Upper lobe of right lung (tissue), 1 donor: ENCODE measurements at places on chromosomes 7 and 10. TPM values are rescaled to one million over a fixed set of nuclear protein-coding genes. Genes with fewer than 3 reads are reported as not detected.

DNA sequence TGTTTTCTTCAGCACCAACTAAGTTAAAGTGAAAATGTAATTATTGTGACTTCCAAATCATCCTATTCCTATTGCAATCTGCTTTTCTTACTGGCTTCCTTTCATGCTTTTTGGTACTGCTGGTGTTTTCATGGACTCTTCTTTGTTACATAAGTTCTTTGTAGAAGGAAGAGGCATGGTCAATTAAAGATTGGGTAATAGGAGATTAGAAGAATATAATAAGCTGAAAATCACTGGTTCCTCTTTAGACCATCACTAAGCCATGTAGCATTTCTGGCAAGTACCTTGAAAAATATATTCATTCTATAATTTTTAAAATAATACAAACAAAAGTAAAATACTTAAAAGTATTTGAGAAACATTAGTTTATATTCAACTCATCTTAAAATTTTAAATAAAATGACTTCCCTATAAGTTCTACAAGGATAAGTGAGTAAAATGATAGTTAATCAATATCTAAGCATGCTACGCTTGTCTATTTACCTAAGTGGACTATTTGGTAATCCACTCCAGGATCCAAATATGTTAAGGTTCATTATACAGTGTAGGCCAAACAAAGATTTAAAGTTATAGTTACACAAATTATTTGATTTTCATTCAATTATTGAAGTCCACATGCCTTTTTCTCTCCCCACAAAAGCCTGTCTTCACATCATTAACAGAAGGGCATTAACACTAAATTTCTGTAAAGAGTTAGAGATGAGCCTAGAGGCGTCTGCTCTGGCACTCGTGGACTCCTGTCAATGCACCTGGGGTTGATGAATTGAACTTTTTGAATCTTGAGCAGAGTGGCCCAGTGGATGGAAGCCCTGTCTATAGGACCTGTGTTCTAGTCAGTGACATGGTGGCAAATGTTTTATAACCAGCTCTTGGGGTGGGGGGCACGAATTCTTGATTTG is 408.1 kb downstream of the INHBA start:
- no peaks in the 10 kb centered on the region for H3K36me3 ChIP-seq
- H3K27me3 ChIP-seq = no peaks in the 10 kb centered on the region
- no peak for DNase-seq
- H3K4me3 ChIP-seq = no peak overlapping the region
- no peak overlapping the region for H3K27ac ChIP-seq

DNA sequence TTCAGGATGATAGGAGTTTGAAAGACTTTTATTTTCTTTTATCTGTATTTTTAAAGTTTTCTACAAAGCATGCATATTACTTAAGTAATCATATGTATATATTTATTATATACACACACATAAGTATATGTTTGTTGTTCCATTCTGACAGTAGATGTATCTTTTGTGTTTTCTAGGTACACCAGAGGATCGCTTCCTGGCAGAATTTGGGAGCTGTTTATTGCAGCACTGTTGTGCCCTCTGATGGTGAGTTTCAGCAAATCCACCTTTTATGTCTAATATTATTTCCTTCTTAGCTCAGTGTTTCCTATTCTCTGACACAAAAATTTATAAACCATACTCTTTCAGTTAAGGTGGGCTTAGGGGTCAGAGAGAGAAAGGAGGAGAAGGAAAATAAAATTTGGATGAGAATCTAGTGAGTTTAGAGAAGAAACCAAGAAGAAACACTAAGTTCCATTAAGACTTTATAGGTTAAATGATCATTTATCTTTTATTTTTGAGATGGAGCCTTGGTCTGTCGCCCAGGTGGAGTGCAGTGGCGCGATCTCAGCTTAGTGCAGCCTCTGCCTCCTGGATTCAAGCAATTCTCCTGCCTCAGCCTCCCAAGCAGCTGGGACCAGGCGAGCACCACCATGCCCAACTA is 59.2 kb upstream of the OIT3 start:
- H3K4me3 ChIP-seq = no peak overlapping the region
- DNase-seq = no peak
- H3K27me3 ChIP-seq = no peaks in the 10 kb centered on the region
- no peak overlapping the region for H3K27ac ChIP-seq
- peaks cover 9% of the 10 kb centered on the region for H3K36me3 ChIP-seq

DNA sequence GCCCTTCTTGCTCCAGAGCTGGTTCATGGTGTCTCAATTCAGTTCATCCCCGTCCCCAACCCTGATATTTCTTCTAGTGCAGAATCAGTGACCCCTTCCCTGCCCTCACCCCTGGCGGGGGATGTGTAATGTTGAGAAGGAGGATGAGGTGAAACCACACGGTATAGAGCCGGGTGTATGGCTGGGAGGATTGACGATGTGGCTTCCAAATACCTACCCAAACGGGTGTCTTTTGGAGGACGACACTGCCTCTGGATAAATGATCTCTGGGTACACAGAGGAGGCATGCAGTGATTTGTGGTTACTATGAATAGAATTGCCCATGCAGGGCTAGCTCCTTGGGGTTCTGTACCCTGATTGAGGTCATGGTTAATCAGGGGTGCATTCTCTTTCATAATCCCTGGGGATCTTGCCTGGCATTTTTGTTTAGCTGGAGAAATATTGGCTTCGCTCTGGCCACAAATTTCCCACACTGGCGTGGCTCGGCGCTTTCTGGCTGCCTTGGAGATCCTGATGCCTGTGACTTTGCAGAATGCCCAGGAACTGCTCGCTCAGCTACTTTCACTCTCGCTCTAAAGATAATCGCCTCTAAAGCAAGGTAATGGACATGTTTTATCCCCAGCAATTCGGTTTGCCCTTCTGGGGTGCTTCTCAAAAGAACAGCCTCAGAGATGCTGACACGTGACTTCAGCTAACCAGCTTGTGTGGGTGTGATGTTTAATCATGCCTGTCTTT is 89.2 kb downstream of the RBM20 start:
- no peak for DNase-seq
- no peaks in the 10 kb centered on the region for H3K36me3 ChIP-seq
- peak overlapping the region; percentile 12 for H3K4me3 ChIP-seq

GRCh38 chr10:100522945-100523344 is 3.3 kb upstream of the SEC31B start:
- H3K4me1 ChIP-seq = peaks cover 13% of the 10 kb centered on the region
- no peak overlapping the region for H3K27ac ChIP-seq
- no peaks in the 10 kb centered on the region for H3K27me3 ChIP-seq
- H3K4me3 ChIP-seq = no peak overlapping the region
- DNase-seq = no peak

DNA sequence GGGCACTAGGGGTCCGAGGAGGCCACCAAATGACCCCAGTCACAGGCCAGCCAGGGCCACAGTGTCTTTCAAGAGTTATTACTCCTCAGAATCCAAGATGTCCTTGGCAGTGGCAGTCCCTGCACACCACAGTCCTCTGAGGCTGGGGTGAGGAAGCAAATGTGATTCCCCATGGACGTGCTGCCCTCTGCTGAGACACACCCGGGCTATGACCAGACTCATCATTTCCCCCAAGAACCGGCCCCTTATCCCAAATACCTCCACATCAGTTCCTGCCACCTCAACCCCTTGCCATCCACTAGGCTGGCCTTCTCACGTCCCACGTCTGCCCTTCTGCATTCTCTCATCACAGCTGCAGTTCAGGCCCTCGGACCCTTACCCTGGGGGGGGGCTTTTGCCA is 5.0 kb downstream of the PRKAG2 start:
- H3K27ac ChIP-seq = no peak overlapping the region
- H3K4me3 ChIP-seq = no peak overlapping the region
- H3K27me3 ChIP-seq = no peaks in the 10 kb centered on the region
- H3K4me1 ChIP-seq = peaks cover 31% of the 10 kb centered on the region
- H3K36me3 ChIP-seq = no peaks in the 10 kb centered on the region

DNA sequence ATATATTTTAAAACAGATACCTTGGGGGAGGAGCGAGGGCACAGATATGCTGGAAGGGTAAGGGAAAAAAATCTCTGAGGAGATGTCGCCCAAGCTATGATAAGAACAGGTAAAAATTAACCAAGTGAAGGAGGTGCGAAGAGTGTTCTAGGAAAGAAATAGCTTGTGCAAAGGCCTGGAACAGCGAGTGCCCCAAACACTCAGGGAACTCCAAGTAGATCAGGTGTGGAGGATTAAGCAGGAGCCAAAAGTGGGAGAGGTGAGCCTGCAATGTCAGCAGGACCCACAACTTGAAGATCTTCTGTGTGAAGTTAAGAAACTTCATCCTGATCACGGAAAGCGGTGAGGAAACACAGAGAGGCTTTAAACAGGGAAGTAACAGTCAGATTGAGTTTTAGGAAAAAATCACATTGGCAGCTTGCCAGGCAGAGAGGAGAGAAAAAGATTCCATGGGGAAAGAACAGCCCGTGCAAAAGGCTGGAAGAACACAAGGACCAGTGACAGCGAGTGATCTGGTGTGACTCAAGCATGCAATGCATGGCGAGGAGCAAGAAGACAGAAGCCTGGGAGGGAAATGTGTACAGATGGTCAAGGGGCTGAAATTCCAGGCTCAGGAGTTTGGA is 30.7 kb downstream of the FGF8 start:
- H3K4me1 ChIP-seq = peaks cover 4% of the 10 kb centered on the region
- peaks cover 12% of the 10 kb centered on the region for H3K27me3 ChIP-seq
- DNase-seq = no peak
- no peak overlapping the region for H3K27ac ChIP-seq
- H3K36me3 ChIP-seq = no peaks in the 10 kb centered on the region

DNA sequence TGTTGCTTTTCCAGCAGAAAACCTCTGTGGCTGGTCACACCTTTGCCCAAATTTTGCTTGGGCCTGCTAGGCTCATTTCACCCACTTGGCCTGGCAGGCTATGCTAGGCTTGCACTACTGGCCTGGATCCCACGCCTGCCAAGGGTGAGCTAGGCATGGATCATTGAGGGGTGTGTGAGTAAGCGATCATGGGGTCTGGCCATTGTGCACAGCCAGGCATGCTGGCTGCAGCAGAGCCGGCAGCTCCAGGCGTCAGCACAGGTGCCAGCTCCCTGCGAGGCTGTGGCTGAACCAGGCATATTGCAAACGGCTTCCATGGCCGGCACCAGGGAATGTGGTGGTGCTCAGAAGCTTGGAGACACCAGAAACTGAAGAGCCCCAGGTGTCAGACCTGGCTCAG is 19.2 kb downstream of the CFAP70 start:
- no peak overlapping the region for H3K4me3 ChIP-seq
- H3K27me3 ChIP-seq = no peaks in the 10 kb centered on the region
- no peaks in the 10 kb centered on the region for H3K36me3 ChIP-seq
- no peak for DNase-seq
- no peaks in the 10 kb centered on the region for H3K4me1 ChIP-seq
- H3K27ac ChIP-seq = no peak overlapping the region

- no peaks in the 10 kb centered on the region for H3K4me1 ChIP-seq
- H3K4me3 ChIP-seq = no peak overlapping the region
- no peaks in the 10 kb centered on the region for H3K27me3 ChIP-seq
- no peaks in the 10 kb centered on the region for H3K36me3 ChIP-seq
- H3K27ac ChIP-seq = no peak overlapping the region
These were observed 59.5 kb downstream of the CACNA2D1 start for GRCh38 chr7:82384051-82384464.

GRCh38 chr7:99740573-99741440 is 5.8 kb upstream of the CYP3A7 start:
- H3K27ac ChIP-seq = peak overlapping the region; percentile 19
- no peak for DNase-seq
- no peak overlapping the region for H3K4me3 ChIP-seq
- H3K27me3 ChIP-seq = no peaks in the 10 kb centered on the region

The PTPN12 gene
- 149 TPM for total RNA-seq
